ENCODE measurements at places on chromosomes 13 and 19. TPM values are rescaled to one million over a fixed set of nuclear protein-coding genes. Genes with fewer than 3 reads are reported as not detected.
A peak's percentile ranks its signal among the peaks of the same experiment; 100 is the strongest.

THAP8 gene
- 2.0 TPM for total RNA-seq

PEG3 gene
- not detected for total RNA-seq

EBI3 gene
- 45.0 TPM for total RNA-seq

DNA sequence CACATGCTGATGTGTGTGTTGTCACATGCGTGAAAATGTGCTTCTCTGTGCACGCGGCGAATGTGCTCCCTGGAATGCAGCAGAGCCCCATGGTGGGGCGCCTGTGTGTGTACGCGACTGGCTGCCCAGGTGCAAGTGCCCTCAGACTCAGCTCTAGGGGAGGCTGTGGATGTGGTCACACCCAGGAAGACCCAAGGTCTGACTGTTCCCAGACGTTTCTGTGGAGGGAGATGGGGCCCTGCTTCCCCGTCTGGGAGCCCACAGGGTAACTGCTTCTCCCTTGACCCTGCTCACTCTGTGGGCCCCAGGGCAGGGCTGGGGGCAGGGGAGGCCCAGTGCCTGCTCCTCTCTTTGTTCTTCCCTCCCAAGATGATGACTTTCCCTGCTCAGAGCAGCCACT lies 7.9 kb upstream of the UQCR11 start:
- no peaks in the 10 kb centered on the region for H3K27me3 ChIP-seq
- H3K4me1 ChIP-seq = peaks cover 17% of the 10 kb centered on the region
- H3K4me3 ChIP-seq = no peak overlapping the region

TNFRSF19 gene
- total RNA-seq = not detected

DNA sequence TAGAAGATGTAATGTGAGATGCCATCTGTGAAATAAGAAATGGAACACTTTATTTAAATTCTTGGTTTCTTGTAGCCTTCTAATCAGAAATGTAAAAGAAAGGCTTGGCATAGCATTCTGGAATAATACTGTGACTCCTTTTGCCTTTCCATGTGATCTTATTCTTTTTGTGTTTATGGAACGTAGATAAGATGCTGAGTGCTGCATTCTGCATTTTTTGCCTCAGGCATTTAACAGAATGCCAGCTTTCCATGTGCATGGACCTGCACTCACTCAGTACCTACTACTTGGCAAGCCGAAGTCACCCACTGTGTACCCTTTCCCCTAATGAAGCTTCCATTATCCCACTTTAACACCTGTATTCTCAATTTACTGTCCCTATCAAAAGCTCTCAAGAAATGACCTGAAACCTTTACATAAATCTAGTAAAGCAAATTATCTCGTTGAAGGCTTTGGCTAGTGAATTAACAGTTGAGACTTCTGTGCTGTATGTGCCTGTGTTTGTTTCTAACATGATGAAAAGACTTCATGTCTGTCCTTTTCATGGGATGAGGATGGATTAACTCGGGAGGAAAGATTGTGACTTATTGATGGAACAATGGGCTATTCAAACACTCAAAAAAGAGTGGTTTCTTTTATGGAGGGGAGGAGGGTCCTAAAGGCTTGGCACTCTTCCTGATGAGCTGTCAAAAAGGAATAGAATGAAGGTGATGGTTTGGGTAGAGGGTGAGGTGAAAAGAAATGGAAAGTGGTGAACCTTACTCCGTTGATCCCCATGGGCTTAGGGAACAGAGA lies 44.7 kb upstream of the FRY start:
- H3K4me3 ChIP-seq = no peak overlapping the region
- H3K4me1 ChIP-seq = no peaks in the 10 kb centered on the region
- no peak overlapping the region for H3K27ac ChIP-seq
- DNase-seq = no peak
- peaks cover 11% of the 10 kb centered on the region for H3K27me3 ChIP-seq

DNA sequence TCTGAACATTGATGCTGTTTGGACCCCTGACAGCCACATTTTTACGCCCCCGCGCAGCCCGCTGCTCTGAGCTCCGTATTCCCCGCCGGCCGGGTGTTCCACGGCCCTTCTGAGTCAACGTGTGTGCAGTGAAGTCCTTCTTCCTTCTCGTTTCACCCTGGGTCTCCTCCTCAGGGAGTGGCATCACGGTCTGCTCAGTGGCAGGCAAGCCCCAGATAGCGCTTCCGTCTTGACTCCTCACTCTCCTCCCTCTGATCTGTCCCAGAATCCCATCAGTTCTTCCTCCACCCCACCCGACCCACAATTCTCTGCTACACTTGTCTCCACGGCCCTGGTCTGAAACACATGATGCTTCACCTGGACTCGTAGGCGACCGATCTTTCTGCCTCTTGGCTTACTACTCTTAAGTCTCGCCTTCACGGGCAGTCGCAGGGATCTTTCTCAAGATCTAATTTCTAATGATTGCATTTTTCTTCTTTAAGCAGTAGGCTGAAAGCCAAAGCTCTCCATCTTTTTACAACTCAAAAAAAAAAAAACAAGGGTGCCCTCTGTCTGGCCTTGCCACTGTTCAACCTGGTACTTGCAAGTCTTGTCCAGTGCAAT lies 33.9 kb downstream of the CCNE1 start:
- peak overlapping the region; percentile 87 for H3K4me3 ChIP-seq
- H3K4me1 ChIP-seq = peaks cover 22% of the 10 kb centered on the region
- H3K27me3 ChIP-seq = no peaks in the 10 kb centered on the region
- peak; percentile 79 for DNase-seq
- H3K36me3 ChIP-seq = no peaks in the 10 kb centered on the region

GRCh38 chr19:43738780-43739211 lies 16.0 kb downstream of the SMG9 start:
- H3K27me3 ChIP-seq = no peaks in the 10 kb centered on the region
- peaks cover 11% of the 10 kb centered on the region for H3K4me1 ChIP-seq

ZMYM5 gene
- total RNA-seq = 13.4 TPM

- no peaks in the 10 kb centered on the region for H3K36me3 ChIP-seq
- no peak overlapping the region for H3K27ac ChIP-seq
- H3K4me1 ChIP-seq = no peaks in the 10 kb centered on the region
- no peak overlapping the region for H3K4me3 ChIP-seq
- DNase-seq = no peak
These were observed 16.9 kb downstream of the MCF2L start for GRCh38 chr13:112985803-112986408.

GRCh38 chr13:25958986-25959385 lies 92.8 kb downstream of the SHISA2 start:
- peak; percentile 66 for DNase-seq
- H3K4me3 ChIP-seq = peak overlapping the region; percentile 51
- no peaks in the 10 kb centered on the region for H3K27me3 ChIP-seq
- H3K36me3 ChIP-seq = peaks cover 2% of the 10 kb centered on the region
- peaks cover 27% of the 10 kb centered on the region for H3K4me1 ChIP-seq
- H3K27ac ChIP-seq = peak overlapping the region; percentile 76

DNA sequence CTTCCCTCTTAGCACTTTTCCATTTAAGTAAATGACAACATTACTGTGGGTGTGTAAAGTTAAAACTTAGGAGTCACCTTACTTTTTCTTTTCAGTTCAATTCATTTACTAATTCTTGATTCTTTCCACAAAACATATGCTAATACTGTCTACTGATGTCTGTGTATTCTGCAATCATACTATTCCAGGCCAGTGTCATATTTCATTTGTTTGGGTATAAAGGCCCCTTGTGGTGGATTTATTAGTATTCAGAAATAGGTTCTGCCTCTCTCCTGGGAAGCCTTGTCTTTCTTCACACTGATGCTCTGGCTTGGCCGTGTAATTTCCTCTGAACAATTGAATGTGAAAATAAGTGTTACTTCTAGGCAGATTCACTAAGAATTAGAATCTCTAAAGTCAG lies 621.9 kb upstream of the SPRY2 start:
- DNase-seq = no peak
- H3K4me1 ChIP-seq = no peaks in the 10 kb centered on the region
- H3K27ac ChIP-seq = no peak overlapping the region
- H3K36me3 ChIP-seq = no peaks in the 10 kb centered on the region

LIN37 gene
- total RNA-seq = 7.7 TPM

LNX2 gene
- 4.1 TPM for total RNA-seq

GRCh38 chr19:35068941-35069634 lies 27.6 kb downstream of the HPN start:
- DNase-seq = no peak
- no peak overlapping the region for H3K27ac ChIP-seq
- H3K4me1 ChIP-seq = peaks cover 7% of the 10 kb centered on the region
- no peaks in the 10 kb centered on the region for H3K27me3 ChIP-seq

Measured in activated CD4-positive, alpha-beta T cell treated with anti-CD3 and anti-CD28 coated beads, Interleukin-2, amount 10 ng/mL, durations not matched to agents 24 days and 14 days (primary cell).